ENCODE measurements at places on chromosomes 7 and 10.

DNA sequence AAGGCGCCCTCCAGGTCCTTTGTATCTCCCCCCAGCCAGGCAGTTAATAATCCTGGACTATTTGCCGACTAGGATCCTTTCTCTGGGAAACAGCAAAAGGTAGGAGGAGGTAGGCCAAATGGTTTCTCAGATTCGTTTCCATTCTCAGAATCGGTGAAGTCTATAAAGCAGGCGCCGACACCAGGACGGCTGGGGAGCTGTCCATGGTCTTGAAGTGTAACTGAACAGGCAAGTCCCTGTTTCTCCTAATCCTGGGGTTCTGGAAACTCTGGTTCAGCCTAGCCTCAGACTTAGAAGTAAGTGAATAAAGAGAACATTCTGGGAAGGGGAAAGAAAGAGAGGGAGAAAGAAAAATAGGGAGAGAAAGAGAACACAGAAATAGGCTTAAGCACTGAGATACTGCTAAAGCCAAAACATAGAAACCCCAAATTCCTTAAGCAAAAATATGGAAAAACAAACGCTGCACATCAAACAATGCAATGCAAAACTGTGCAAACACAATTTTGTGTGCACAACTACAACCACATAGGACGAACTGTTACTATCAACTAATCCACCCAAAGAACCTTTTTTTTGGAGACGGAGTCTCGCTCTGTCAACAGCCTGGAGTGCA is 11.1 kb upstream of the INA start:
- DNase-seq, result peak; percentile 44

DNA sequence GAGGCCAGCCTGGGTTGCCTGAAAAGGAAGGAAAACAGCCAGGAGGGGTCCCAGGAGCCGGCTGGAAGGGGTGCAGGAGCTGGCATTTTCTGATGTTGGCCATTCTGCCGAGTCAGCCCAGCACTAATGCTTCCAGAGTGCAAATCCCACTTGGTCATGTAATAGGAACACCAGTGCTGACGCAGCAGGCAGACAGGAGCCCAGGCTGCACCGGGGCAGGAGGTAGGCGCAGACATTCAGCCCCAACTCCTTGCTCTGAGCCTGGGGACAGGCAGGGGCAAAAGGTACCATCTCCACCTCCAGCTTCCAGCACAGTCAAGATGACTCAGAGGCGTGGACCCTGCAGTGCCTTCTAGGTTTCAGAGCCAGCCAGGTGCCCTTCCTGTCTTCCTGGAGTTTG is 10.2 kb upstream of the YWHAG start:
- no peak for DNase-seq

DNA sequence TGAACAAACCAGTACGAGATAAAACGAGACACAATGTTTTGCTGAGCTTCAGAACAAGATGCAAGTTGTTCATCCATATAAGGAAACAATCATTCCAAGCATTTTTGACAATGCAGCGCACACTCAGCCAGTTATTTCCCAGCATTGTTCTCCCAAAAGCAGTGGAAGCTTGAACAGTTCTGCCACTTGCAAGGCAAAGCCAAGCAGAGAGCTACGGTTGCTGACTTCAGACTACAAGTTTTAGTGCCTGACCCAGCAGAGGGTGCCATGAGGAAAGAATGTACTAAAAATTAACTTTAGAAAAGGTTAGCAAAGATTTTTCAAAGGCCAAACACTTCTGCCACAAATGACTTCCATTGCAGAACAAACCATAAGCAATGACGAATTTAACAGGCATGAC is 152.5 kb downstream of the SLC25A13 start:
- DNase-seq, result no peak

DNA sequence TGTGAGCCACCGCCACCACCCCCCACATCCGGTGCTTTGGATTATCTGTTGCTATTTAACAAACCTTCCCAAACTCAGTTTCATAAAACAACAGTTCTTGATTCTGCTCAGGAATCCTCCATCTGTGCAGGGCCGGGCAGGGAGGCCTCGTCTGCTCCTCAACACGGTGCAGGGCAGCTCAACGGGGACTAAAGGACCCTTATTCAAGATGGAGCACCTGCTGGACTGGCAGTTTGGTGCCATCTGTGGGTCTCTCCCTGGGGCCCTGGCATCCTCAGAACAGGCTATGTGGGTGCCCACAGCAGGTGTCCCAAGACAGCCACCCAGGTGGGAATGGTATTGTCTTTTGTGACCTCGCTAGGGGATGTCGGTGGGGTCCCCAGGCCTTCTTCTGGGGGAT is 31.0 kb upstream of the ELFN1 start:
- DNase-seq, result no peak

DNA sequence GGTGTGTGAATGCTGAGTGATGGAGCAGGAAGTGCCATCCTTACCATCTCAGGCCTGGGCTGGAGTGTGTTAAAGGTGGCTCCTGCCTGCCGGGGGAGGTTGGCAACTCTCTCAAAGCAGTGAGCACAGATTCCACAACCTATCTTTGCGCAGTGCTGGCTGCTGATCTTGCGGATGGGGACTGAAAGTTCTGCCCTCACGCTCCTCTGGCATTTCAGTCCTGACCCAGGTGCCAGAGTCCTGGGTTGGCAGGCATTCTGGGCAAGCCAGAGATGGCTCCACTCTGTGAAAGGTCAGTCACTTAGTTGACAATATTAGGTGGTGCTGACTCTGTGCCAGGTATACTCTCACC is 315.5 kb downstream of the RPS24 start:
- no peak for DNase-seq

GRCh38 chr7:45461026-45461425 is 113.1 kb upstream of the ADCY1 start:
- DNase-seq, result no peak

DNA sequence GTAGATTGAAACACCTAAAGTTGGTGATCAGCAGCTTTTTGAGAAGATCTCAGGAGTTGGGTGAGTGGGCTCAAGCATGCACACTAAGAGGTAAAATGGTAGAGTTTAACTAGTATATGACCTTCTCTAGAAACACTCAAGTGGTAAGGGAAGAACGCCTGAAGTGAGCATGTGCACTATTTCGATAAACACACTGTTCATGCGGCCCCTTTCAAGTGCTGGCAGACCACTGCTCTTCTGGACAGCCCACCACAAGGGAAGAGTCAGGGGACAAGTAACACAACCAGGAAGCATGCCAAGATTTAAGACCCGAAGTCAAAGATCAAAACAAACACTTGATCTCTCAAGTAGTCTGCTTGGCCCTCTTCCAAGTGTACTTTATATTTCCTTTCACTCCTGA is 519.5 kb upstream of the ZWINT start:
- no peak for DNase-seq

DNA sequence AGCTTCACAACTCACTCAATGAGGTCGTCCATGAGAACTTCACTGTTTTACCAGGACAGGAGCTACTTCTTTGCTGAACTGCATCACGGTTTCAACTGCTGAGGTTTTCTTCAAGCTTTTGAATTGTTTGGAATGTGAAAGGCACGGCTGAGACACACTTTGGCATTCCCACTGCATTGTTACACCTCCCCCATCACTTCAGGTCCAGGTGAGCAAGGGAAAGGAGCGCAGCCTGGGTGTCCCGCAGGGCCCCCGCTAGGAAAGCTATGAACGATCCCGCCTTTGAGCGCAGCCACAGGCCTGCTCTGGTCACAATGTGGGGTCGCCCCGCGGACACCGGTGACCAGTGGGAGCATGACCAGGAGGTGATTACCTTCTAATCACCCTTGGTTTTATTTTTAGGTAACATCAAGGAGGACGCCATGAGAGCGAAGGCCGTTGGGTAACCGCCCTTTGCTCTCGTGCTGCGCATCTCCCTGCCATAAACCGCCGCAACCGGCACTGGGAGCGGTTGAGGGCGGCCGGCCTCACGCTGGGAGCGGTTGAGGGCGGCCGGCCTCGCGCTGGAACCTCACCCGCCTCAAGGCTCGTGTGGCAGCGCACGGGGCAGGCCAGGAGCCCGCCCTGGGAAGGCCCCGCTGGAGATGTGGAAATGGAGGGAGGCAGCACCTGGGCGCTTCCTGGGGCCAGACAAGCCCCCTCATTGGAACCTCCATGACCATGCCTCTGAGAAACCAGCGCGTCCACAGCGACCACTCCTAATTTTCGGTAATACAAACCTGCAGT is 50.9 kb upstream of the SGMS1 start:
- no peak for DNase-seq

GRCh38 chr7:139595806-139596205 is 72.3 kb downstream of the CLEC2L start:
- DNase-seq, result no peak

DNA sequence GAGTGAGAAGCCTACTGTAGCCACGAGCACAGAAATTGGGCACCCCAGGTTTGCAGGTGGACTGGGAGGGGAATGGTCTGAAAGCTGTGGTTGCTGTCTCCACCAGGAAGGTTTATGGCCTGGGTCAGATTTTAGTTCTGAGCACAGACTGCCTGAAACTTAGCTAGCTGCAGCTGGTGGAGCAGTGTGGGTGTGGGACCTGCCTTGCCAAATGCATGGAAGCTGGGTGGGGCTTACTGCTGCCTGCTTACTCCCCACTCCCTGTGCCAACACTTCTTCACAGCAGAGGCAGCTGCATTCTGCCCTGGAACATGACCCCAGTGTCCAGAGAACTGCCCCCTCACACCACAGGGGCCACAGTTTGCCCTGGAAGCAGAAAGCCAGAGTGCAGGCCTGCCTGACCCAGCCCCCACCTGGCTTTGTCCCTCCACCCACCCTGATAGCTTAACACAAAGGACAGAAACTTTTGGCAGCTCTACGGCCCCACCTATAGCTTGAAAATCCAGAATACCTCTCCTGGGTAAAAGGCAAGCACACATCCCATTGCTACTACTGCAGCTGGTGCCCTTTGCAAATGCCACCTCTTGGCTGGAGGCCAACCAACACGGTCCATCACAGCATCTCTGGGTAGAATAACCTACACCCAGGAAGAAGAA is 281.6 kb downstream of the AGMO start:
- DNase-seq, result no peak

DNA sequence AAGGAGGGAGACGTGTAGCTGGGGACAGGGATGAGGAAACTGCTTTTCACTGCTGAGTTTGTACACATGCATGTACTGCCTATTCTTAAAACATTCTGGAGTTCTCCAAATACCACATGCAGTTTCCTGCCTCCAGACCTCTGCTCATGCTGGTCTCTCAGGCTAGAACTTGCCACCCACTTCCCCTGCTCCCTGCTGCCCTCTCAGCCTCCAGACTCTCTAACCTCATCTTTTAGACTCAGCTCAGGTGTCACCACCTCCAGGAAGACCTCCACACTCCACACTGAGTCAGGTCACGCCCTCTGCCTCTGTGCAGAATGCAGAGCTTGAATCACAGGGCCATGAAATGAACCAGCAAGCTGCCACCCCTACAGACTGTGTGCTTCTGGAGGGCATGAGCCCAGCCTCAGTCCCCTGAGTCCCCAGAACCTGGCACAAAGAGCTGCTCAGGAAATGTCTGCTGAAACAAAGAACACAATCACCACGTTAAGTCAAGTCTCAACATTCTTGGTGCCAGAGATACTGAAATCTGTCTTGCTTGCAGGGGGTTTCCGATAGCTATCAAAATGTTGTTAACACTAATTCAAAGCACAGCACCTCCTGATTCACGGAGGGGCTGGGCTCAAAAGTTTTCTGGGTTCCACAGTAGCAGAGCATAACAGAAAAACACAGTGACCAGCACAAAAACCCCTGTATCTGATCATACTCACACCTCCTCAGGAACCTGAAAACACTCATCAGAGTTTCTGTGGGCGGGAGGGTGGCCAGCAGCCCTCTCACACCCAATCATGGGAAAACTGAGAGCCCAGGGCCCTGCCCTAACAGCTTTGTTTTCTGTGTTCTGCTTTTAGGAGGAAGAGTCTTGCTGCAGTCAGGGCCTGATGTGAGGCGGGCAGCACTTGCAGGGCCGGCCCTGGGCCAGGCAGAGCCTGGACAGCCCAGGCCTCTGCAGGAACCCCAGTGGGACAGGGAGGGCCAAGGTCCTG is 21.1 kb downstream of the FAM53B start:
- peak; percentile 86 for DNase-seq

DNA sequence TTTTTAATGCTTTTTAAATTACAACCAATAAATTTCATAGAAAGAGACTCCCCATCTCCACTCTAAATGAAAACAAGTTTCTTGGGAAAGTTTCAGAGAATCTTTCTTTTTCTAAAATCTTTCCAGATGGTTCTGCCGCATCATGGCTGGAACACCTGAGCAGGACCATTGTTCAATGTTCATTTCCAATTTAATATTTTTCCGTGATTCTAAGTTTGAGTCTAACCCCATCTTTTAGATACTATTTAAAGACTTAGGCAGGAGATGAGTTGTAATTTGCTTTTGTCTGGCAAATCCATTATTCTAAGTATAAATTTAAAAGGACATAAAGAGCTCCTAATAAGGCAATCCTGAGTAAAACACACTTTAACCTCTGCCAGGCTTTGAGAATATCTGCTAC is 325.2 kb downstream of the BICC1 start:
- DNase-seq, result no peak

DNA sequence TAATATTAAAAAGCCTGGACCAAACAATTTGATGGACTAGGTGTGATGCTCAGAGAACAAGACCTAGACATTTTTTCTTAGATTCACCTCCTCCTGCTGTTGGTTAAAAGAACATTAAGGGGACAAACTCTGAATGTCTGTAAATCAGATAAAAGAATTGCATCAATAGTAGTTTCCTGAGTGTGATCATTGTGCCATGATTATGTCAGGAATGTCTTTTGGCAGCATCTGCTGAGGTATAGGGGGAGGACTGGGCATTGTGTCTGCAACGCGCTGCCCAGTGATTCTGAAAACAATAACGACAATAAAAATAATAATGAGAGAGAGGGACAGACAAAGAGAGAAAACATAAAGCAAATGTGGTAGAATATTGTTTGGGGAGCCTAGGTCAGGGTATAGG is 6.9 kb downstream of the C7orf57 start:
- no peak for DNase-seq

- DNase-seq, result no peak
These were observed 11.7 kb downstream of the AASS start for GRCh38 chr7:122132341-122132740.

DNA sequence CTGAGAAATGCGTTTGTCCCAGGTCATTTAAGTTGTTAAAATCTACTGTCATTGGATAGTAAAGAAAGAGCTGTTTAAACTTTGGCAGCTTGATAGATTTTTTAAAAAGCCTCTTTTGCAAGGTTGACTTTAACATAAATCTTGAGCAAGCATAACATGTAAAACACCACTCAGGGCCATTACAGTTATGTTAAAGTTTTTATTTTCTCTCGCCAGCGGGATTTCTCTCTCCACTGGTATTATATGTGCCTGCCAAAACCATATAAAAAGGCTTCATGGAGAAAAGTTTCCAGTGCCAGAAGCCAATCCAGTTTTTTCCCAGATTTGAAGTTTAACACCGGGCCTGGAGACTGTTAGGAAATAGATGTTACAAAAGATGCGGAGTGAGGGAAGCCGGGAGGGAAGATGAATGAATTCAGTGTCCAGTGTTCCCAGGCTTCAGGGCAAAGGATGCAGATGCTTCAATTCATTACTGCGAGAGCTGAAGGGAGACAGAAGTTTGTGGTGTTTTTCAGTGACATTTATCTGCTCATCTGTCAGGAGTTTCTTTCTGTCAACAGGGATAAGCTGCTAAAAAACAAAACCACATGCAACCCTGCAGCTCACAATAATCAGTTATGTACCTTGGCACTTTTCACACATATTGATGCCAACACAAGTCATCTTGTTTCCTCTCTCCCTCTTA is 155.5 kb downstream of the SPAG6 start:
- DNase-seq, result no peak

GRCh38 chr7:99422625-99423024 is 13.9 kb downstream of the BUD31 start:
- no peak for DNase-seq

GRCh38 chr7:92944633-92945032 is 108.3 kb upstream of the CDK6 start:
- DNase-seq, result no peak
